CD4-positive, alpha-beta T cell treated with Interleukin-21 for 1 hour (primary cell): ENCODE measurements at places on chromosomes 6 and 20.

DNA sequence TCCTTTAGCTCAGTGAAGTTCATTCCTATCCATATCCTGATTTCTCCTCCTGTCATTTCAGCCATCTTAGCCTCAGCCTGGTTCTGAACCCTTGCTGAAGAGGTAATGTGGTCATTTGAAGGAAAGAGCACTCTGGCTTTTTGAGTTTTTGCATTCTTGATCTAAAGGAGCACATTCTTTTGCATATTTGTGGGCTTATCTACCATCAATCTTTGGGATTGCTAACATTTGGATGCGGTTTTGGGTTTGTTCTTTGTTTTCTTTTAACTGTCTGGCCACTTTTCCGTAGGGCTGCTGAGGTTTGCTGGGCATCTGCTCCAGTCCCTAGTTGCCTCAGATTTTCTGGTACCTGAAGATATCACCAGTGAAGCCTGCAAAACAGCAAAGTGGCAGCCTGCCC is 238.3 kb downstream of the EPM2A start:
- DNase-seq, result no peak

GRCh38 chr6:93266116-93266817 is 153.1 kb downstream of the EPHA7 start:
- no peak for DNase-seq

- DNase-seq, result no peak
Measured at GRCh38 chr6:57298741-57299140, 18.7 kb upstream of the PRIM2 start.

- DNase-seq, result no peak
Measured at GRCh38 chr20:29296256-29297230, 1960.9 kb upstream of the DEFB115 start.

DNA sequence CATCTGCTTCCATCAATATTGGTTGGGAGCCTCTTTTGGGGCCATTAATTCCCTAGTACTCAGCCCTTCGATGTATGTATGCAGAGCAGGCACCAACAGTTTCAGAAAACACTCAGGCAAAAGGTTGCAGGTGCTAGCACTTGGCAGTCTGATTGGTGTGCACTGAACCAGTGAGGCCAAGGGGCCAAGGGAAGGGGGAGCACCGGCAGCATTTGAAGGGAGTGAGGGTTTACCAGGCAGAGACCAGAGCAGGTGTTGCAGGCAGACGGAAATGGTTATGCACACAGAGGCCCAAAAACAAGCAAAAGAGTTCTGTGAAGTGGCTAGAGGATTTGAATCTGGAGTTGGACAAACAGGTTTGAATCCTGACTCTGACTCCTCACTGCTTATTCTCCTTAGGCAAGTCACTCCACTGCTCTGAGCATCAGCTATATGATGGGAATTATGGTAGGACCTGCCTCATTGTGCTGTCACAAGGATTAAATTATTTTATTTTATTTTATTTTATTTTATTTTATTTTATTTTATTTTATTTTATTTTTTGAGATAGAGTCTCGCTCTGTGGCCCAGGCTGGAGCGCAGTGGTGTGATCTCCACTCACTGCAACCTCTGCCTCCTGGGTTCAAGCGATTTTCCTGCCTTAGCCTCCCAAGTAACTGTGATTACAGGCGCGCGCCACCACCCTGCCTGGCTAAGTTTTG is 58.1 kb upstream of the SHLD1 start:
- no peak for DNase-seq

GRCh38 chr6:111361648-111362047 is 121.4 kb downstream of the REV3L start:
- peak; percentile 3 for DNase-seq

GRCh38 chr20:49727894-49728885 is 14.5 kb upstream of the B4GALT5 start:
- DNase-seq, result no peak

DNA sequence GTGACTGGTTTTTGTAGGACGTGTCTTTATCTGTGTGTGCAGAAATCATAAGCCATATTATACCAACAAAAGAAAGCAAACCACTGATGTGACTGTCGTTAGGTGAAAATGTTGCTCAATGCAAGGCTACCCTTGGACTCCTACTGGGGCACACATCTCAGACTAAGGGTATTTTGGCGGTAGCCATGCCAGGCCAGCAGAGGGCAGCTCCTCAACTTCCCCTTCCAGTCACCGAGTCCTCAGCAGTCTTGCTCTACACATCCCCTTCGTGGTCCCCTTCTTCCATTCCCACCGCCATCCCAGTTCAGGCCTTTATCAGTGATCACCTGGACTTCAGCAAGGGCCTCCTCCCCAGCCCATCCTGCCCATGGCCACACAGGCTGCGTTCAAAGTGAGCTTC is 113.7 kb upstream of the GGTLC1 start:
- peak; percentile 28 for DNase-seq

GRCh38 chr6:44305200-44305725 is 7.9 kb downstream of the AARS2 start:
- no peak for DNase-seq

GRCh38 chr6:21204951-21205350 is 388.6 kb upstream of the SOX4 start:
- DNase-seq, result no peak
